ENCODE measurements at places on chromosomes 12 and 14.
A peak's percentile ranks its signal among the peaks of the same experiment; 100 is the strongest.

GRCh38 chr12:92257261-92257660, 111.6 kb upstream of the BTG1 start:
- no peak for DNase-seq

- no peak for DNase-seq
Observed at GRCh38 chr12:6696690-6697583, 3.7 kb downstream of the PIANP start.

DNA sequence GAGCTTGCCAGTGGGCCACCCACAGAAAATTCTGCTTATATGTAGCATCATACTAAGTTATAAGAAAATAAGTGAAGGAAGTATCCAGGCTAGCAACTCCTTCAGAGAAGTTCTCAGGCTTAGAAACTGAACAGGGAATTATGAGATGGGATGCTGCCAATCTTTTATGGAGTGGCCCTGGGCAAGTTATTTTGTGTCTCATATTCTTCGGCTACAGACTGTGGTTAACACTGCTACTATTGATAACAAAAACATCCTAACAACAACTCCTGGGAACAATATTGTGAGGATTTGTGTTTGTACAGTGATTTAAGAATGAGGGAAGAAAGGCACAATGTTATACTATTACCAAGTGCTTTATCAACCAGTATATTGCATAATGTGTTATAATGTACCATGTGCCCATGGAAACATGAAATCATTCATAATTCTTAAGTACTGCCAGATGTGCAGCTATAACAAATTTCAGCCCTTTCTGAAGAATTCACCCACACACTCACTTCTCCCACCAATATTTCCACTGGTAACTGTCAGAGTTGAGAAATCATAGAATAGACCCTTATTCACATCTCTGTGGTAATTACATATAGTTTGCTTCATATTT, 113.3 kb upstream of the SOX5 start:
- no peak for DNase-seq

DNA sequence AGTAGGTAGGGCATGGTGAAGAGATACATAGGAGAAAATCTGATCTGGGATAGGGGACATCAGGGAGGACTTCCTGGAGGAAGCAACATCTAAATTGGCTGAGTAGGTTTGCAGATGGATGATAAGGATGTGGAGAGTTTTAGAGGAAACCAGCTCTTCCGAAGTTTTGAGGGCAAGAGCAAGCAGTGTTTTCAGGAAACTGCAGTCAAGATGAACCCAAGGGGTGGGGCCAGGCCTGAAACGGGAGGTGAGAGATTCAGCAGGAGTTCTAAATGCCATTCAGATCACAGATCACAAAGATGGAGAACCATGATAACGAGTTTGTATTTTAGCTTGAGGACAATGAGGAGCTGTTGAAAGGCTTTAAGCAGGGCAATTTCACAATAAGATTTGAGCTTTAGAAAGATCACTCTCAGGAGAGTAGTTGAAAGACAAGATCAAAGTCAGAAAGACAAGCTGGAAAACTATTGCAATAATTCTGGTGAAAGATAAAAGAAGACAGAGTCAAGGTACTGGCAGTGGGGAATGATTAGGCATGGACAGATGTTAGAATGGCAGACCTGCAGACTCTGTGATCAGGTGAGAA, 70.1 kb upstream of the PLXNC1 start:
- no peak for DNase-seq

- peak; percentile 85 for DNase-seq
Observed at GRCh38 chr12:124928095-124928911, 13.9 kb upstream of the UBC start.

GRCh38 chr14:88323086-88323522, at the start of gene KCNK10:
KCNK10 (minus strand) TSS chr14:88323269; CDS start chr14:88322798, 471 bp downstream.
- DNase-seq = no peak

GRCh38 chr12:42402821-42403411, 76.9 kb downstream of the PPHLN1 start:
- DNase-seq = no peak

- DNase-seq = peak; percentile 89
Observed at GRCh38 chr12:28026701-28027100, 54.2 kb upstream of the PTHLH start.

DNA sequence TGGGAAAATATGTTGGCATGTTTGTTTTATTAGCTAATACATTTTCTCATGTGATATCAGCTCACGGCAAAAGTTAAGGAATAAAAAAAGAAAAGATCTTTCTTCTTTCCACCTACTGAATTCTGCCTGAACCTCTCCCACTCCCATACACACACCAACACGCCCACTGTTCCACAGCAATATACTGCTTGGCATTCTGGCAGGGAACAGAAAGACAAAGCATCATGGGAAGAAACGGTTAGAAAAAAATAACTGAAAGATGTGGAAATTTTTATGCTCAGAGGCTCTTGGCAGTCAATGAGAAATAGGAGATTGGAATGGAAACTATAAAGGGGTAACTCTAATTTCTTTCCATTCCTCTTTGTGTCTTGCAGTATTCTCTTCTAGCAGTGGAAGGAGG, 268.5 kb downstream of the FOXG1 start:
- DNase-seq = no peak

DNA sequence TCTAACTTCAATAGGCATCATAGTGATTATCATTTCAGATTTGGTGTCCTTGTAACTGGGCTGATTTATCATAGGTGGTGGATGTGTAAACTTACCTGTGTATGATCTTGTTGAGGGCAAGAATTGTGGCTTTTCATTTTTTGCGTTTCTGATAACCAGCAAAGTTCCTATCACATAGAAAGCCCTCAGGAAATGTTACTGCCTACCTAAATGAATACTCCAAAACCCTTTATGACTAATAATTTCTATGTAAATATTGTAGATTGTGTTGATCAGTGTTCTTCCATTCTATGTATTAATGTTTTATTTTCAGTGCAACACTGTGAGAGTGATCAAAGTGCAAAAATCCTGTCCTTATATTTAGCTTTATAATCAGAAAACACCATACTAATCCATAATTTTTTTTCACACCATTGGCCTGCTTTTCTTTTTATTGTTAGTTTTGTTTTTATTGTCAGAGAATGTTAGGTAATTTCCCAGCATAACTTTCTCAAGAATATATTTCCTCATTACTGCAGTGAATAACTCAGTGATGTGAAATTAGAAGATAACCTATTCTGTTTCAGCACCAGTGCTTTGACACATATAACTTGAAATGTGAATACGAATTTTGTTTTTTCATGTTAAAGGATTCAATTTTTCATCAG, 94.1 kb downstream of the GPHN start:
- DNase-seq = no peak

GRCh38 chr12:53160673-53161072, 19.8 kb upstream of the ZNF740 start:
- no peak for DNase-seq

- DNase-seq = no peak
Observed at GRCh38 chr12:2486796-2487195, 308.0 kb upstream of the FKBP4 start.

GRCh38 chr12:120075034-120075616, 41.4 kb downstream of the RAB35 start:
- no peak for DNase-seq

DNA sequence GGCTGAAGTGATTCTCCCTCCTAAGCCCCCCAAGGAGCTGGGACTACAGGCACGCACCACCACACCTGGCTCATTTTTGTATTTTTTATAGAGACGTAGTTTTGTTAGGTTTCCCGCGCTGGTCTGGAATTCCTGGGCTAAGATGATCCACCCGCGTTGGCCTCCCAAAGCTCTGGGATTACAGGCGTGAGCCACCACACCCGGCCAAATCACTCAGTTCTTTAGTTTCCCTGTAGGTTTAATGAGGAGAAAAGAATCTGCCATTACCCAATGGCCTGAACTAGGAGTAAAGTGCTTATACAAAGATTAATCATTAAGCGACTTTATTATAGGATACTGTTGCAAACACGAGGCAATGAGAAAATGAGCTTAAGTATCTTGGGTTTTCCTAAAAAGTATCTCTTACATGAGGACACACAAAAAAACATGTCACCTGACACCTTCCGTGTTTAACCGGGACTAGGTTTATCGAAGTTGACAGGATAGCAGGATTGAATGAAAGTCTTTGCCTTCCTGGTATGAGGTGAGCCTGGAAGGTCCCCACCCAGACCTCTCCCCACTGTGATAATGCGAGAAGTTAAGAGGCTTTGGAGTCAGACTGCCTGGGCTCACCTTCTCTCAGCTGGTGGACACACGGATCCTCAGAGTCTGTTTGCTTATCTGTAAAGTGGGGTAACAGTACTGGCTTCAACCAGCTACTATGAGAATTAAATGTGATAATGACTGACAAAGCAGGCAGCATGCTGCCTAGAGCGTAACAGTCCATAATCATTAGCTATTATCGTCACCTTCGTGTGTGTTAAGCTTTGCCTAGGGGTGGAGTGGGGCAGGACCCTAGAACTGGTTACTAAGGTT, 133.5 kb upstream of the KRAS start:
- DNase-seq = no peak

- DNase-seq = no peak
Observed at GRCh38 chr12:107035733-107036132, 48.8 kb upstream of the MTERF2 start.

DNA sequence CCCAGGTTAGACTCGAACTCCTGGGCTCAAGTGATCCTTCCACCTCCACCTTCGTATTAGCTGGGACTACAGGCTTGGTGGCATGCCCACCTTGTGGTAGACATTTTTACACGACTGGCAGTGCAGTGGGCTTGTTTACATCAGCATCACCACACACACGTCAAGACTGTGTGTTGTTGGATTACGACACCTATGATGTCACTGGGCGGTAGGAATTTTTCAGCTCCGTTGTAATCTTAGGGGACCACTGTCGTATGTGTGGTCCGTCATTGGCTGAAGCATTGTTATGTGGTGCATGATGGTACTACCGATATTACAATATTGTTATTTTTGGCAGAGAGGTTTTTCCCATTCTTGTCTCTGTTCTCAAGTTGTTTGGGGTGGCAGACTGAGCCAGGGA, 50.7 kb downstream of the TSPAN9 start:
- no peak for DNase-seq

DNA sequence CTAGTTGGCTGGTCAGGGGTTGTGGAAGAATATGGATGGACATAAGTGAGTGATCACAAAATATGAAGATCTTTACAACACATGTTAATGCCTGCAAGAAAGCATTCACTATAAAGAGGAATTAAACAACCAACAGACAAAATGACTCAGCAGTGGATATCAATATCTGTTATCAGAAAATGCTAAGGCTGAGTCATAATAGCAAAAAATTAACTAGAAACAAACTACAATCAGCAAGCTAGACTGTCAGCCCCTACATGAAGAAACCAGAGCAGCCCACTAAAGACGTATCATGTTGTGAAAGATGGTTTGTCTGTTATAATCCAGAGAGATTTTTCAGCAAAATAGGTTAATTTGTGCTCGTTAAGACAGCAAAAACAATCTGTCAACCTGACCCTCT, 472.9 kb downstream of the NELL2 start:
- DNase-seq = no peak

DNA sequence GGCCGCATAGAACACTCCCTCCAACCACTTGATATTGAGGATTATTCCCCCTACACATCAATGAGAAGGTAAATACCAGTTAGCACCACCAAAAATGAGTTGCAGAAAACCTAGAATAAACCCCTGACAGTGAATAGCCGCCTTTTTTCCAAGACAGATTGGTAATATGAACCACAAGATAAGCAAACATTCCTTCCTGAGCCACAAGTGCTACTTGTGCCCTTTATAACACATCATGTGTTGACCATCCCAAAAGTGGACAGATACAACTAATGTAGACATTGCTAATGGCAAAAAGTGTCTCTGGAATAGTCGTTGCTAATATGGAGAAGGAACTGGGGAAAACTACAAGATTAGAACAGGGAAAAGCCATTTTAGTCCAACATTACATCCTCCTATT, 17.2 kb downstream of the NOXRED1 start:
- DNase-seq = no peak

- DNase-seq = no peak
Observed at GRCh38 chr14:37650356-37651037, 55.1 kb downstream of the TTC6 start.

GRCh38 chr12:16094437-16094836, 183.0 kb downstream of the SLC15A5 start:
- no peak for DNase-seq

- no peak for DNase-seq
Observed at GRCh38 chr12:50100561-50100960, 3.2 kb upstream of the GPD1 start.

- no peak for DNase-seq
Observed at GRCh38 chr12:105672121-105672975, 341.9 kb downstream of the C12orf75 start.

DNA sequence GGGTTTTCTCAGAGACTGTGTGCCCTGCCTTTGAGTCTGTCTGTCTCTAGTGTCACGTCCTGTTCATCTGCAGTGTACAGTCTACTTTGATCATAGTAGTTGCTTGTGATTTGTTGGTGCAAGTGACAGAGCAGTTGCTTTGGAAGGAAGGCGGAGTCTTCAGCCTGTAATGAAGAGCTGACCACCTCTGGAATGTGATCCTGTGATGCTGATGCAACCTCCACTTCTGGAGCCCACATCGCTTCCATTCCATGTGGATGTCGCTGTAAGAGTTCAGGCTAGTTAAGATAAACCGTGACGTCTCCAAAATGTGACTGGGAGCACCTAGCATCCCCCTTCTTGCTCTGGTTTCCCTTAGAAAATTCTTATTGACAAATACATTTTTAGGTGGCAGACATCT, 51.8 kb downstream of the PELI2 start:
- no peak for DNase-seq

GRCh38 chr14:90795744-90796143, 20.5 kb downstream of the TTC7B start:
- peak; percentile 60 for DNase-seq

- no peak for DNase-seq
Observed at GRCh38 chr14:104794099-104794498, 1.4 kb downstream of the AKT1 start.

DNA sequence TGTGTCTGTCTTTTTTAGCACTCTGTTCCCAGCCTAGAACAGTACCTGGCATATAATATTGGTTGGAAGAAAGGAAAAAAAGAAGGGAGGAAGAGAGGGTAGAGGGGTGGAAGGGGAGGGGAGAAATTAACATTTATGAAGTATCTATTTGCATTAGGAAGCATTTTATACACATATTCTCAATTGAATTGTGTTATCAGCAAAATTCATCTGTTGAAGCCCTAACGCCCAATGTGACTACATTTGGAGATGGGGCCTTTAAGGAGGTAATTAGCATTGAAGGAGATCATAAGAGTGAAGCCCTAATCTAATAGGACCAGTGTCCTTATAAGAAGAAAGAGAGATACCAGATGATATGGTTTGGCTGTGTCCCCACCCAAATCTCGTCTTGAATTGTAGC, 30.2 kb upstream of the FICD start:
- no peak for DNase-seq

All from RCC 7860 (cell line).